NCI-H1092 (cell line): ENCODE measurements at places on chromosomes 16 and 17.
A peak's percentile ranks its signal among the peaks of the same experiment; 100 is the strongest.

DNA sequence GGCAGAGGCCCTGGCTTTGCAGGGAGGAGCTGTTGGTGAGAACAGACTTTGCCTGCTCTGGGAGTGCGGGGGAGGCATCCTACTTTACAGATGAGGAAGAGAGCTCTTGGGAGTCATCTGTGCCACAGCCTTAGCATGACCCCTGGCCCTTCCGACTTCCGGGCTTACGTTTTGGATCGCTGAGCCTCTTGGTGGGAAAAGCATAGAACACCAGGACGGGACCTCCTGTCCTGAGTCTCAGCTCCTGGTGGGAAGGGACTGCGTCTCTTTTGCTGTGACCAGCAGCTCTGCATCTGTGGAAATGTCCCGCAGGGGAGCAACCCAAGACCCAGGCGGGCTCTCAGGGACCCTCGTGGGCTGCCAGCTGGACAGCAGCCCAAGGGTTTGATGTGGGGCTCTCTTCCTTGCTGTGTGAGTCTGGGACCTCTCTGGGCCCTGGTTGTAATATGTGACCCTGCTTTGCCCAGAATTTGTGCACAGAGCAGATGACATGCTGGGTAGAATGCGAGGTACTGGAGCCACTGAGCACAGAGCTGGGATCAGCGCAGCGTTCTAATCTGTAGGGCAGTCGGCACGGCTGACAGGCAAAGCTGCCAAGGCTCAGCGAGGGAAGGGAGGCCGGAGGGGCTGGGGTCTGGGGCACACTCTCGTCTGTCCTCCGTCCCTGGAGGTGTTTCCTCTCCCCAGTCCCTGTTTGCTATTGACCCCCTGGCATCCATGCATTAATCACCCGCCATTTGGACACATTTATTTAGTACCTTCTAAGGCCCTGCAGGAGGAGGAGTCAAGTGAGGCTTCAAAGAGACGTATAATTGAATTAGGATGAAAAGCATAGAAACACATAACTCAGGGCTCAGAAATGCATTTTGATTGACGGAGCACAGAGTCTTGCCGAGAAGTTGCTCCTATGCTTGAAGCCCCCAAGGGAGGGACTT is 64.0 kb downstream of the NT5M start:
- DNase-seq, result no peak

GRCh38 chr17:52696362-52696761 is 537.8 kb upstream of the CA10 start:
- DNase-seq, result no peak

DNA sequence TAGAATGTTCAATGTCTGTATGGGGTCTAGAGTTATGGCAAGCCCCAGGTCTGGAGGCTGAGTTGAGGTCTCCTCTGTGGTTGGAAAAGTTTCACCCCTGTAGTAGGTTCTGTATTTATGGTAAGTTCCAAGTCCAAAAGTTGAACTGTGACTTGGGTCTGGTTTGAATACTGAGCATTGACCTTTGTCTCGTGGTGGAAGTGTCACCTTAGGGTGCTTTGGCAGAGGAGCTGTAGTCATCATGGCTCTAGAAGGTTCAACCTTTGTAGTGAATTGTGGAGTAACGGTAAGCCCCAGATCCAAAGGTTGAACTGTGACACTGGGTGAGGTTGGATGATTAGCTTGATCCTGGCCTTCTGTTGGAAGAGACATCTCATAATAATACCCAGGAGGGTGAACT is 17.6 kb downstream of the RDM1 start:
- DNase-seq, result no peak

DNA sequence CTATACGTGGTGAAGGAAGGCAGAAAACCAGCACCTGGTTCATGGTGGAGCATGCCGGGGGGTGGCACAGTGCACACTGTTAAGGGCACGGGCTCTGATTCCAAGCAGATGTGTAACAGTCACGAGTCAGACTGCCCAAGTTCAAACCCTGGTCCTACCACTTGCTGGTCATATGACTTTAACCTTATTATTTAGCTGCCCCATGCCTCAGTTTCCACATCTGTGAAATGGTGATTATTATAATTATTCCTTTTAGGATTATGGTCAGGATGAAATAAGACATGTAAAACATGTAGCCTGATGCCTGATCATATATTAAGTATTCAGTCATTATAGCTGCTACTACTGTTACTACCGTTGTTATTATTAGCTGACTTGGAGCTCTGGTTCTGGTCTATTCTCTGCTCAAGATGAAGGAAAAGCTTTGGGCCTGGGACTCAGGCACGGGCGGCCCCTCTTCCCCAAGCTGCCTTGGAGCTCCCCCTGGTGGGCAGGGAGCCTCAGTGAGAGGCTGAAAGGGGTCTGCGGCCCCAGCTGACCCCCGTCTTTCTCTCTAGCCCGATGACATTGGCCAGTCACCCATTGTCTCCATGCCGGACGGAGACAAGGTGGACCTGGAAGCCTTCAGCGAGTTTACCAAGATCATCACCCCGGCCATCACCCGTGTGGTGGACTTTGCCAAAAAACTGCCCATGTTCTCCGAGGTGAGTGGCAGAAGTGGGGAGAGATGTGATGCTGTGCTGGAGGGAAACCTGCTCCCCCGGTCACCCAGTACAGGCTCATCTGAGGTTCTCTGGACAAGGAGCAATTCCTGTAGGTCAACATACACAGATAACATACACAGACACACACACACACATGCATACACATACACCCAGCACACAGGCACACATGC is 14.0 kb downstream of the NR1D1 start:
- DNase-seq, result peak; percentile 52

GRCh38 chr16:64153718-64154117 is 968.1 kb downstream of the CDH11 start:
- no peak for DNase-seq

- DNase-seq, result no peak
Observed at GRCh38 chr17:49209061-49209571, 1.3 kb downstream of the GNGT2 start.

DNA sequence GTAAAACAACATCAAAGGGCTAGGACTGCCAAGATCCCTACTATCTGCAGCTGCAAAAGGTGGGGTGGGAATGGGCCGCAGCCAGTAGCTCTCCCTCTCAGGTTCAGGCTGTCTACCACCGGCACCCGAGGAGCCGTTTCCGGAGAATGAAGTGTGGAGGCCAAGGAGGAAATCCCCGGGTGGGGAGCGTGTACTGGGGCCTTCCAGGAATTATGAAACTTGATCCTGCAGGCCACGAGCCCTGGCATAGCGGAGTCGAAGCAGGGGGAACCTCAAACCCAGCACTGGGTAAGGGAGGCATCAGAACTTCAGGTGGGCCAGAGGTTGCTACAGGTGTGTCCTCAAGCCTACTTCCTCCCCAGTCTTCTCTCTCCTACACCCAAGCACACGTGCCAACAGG is 5.1 kb downstream of the INPP5K start:
- no peak for DNase-seq

GRCh38 chr17:27506348-27507218 is 50.3 kb downstream of the KSR1 start:
- DNase-seq, result no peak
